ENCODE measurements at places on chromosomes 16 and 17.
A peak's percentile ranks its signal among the peaks of the same experiment; 100 is the strongest.

DNA sequence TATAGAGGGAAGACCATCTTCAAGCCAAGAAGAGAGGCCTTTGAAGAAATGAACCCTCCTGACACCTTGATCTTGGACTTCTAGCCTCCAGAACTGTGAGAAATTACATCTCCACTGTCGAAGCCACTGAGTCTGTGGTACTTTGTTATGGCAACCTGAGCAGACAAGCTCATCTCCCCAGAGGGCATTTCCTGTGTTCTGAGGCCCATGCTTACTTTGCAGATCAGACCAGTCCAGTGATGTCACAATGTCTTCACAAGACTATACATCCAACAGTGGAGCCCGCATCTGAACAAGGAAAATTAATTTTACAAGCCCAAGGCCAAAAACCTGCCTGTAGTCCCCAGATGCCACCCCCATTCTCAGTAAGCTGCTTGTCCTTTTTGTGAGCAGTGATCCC, 14.8 kb upstream of the C17orf113 start:
- no peak for DNase-seq

- no peak for DNase-seq
Measured at GRCh38 chr16:21125191-21125590, 25.5 kb downstream of the DNAH3 start.

DNA sequence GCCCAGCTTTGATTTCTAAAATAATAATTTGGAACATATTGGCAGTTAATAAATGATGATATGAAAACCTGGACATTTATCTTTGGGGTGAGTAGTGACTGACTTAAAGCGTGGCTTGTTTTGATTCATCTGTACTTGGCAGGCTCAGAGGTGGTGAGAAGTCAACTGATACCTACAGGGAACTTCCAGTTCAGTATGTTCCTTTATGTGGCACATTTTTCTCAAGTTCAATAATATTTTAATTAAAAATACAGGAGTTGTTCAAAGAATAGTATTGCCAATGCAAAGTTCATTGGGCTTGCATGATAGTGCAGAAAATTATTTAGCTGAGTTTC, 34.3 kb downstream of the SLC47A1 start:
- DNase-seq = no peak

DNA sequence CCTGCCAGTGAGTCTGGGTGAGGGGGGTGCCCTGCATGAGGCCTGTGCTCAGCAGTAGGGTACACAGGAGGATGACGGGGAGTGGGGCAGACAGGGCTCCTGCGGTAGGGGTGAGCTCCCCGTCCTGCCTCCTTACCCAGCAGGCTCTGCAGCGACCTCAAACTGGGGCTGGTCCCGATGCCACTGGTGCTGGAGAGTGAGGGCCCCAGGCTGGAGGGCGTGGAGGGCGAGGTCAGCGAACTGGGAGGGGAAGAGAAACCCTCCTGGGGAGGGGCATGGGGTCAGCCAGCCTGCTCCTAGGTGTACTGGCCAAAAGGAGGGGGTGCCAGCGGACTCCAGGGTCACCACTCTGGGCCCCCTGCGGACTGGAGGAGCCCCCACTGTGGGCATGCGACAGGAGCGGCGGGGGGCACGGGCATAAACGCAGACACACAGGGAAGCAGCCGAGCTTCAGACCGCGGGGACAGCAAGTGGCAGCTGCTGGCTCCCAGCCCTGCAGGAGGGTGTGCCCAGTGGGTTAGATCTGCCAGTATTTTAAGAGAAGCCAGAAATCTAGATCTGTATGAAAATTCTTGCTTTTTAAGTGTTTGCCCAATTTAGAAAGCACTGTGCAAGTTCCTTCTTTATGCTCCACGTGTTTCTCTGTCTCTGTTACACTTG, 9.0 kb upstream of the VASN start:
- DNase-seq = no peak

- DNase-seq = no peak
Measured at GRCh38 chr16:29730649-29731048, 15.1 kb downstream of the C16orf54 start.

DNA sequence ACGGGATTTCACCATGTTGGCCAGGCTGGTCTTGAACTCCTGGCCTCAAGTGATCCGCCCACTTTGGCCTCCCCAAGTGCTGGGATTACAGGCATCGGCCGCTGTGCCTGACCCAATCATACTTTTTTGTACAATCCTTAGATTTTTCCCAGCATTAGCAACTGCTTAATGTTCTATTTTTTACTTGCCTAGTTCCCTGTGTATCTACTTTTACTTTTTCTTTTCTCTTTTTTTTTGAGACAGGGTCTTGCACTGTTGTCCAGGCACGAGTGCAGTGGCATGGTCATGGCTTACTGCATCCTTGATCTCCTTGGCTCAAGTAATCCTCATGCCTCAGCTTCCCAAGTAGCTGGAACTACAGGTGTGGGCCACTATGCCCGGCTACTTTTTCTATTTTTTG, 9.5 kb downstream of the GRB2 start:
- no peak for DNase-seq

DNA sequence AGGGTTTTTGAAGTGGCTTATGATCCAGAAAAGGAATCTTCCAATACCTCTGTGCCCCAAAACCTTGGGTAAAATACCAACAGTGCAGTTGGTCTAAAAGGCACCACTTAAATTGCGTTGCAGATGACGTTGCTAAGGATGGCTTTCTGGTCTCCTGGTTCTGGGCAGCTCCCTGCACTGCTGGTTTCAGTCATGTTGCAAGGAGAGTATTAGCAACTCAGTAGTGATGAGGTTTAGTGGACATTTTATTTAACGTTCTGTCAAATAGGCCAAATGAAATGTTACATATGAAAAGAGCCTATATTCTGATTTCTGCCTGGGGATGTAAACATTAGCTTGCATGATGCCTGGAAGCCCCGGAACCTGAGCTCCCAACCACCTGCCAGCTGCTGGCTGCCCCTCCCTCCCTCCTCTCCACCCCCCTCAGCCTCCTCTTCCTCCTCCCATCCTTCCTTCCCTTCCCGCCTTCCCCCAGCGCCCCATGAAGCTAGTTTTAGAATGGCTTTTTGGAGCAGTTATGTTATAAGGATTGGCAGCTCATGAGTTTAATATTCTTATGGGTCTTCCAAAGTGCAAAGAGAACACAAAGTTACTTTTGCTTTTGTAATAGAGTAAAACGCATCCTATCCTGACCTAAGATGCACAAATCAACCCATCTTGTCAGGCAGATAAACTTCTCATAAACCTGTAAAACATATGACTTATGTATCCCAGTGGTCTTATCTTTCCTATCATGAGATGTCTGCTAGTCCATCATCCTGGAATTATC, 20.7 kb downstream of the CD7 start:
- no peak for DNase-seq

- DNase-seq = no peak
Measured at GRCh38 chr17:79255926-79256585, 181.4 kb downstream of the ENGASE start.

- DNase-seq = no peak
Measured at GRCh38 chr17:13538841-13539411, 62.8 kb downstream of the HS3ST3A1 start.

GRCh38 chr17:2025220-2025621, at the start of gene RTN4RL1:
Gene RTN4RL1 (minus strand): TSS chr17:2025334. CDS start chr17:2024865, 469 bp downstream.
- DNase-seq = peak; percentile 62

- DNase-seq = no peak
Measured at GRCh38 chr16:2656985-2657384, 25.3 kb upstream of the KCTD5 start.

DNA sequence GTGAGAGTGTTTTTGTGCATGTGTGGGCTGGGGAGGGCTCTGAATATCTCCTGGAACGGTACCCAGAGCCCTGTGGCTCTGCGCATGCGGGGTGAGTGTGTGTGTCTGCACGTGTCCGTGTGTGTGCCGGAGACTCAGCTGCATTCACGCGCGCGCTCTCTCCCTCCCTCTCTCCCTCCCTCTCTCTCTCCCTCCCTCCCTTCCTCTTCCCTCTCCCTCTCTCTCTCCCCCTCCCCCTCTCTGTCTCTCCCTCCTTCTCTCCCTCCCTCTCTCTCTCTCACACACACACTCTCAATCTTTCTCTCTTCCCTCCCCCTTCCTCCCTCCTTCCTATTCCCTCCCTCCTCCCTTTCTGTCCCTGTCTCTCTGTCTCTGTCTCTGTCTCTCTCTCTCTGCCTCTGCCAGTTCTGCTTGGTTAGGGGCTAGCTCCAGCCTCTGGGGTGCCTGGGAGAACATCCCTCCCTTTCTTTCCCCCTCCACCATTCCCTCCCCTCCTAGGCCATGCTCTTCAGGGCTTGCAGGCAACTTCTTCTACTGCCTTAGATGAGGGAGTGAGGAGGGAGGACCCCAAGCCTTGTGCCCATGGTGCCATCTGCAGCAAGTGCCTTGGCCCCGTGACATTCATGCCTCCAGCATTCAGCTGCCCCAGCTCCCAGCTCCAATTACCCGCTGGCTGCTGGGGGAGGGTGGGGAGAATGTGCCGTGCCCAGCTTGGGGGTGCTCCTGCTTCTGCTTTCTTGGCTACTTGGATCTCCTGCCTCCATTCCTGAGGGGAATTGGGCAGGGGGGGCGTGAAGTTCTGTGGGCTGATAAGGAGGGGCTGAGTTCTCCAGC, 6.4 kb downstream of the THRA start:
- DNase-seq = peak; percentile 74

DNA sequence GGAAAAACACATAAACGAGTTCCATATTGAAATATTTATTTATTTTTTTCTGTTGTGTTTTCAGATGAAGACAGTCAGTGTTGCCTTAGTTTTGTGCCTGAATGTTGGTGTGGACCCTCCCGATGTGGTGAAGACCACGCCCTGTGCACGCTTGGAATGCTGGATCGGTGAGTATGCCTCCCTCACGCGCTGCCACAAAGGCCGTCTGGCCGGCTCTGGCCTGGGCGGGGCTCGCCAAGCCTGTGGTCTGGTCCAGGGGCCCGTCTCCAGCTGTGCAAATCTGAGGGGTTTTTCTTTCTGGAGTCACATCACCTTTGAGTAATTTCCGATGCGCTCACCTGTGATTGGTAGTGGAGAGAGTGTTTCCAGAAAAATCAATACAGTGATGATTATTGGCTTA, 81.0 kb downstream of the RPTOR start:
- DNase-seq = no peak

DNA sequence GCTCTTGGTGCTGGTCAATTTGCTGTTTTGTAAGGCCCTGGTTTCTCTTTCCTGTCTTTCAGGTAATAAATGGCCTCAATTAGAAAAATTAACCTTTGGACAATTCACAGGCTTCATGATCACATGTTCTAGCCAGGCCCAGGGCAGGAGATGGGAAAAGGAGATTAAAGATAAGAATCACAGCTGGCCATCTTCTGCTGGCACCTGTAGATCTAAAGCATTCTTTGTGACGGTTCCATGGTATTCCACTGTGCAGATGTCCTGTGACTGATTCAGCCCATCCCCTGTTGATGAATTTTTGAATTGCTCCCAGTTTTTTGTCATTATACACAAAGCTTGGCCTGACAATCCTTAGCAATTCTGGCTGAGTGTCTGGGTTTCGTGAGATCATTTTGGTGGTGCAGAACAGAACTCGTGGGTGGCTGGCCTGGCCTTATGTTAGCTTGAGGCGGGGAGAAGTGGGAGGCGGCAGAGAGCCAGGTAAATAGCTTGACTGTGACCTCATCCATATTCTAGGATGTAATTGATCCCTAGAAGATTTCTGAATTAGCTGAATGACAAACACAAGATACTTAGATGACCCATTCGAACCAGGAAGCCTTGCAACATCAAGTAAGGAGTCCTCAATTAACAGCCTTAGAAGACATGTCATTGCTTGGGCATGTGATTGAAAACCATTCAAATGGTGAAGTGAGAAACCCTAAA, 14.1 kb downstream of the TMC5 start:
- no peak for DNase-seq

DNA sequence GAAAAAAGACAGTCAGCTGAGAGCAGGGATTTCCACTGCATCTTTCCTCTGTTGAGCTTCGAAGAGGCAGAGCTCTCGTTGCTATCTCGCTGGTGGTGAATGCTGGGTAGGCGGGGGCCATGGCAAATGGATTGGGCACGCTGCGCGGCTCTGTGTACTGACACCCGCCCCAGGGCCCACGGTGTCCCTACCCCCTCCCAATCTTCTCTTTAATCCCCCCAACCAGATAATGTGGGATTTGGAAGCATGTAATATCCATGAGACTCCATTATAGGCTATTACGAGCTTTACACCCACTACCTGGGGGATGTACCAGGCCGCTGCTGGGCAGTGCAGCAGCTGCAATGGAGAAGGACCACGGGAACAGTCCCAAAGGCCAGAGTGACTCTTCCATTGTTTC, 8.3 kb downstream of the PIPOX start:
- no peak for DNase-seq

GRCh38 chr16:11780991-11781680, 15.9 kb downstream of the ZC3H7A start:
- DNase-seq = no peak

- DNase-seq = no peak
Measured at GRCh38 chr16:48105456-48105855, 50.3 kb downstream of the ABCC12 start.

DNA sequence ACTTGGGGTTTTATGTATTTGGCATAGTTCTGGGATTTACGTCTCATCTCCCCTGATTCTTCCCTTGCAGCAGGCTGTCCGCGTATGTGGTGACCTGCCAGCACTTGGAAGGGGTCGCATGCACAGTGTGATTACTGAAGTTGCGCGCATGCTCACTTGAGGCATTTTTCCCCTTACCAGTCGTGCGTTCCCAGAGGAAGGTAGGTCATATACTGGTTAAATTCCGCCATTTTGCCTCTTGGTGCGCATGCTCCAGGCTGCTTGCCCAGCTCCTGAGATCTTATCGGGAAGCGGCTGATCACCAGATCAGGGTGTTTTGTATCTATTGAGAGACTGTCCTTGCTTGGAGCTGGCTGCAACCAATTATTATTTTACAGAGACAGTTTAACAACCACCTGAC, 56.5 kb upstream of the TEX2 start:
- no peak for DNase-seq

- peak; percentile 13 for DNase-seq
Measured at GRCh38 chr16:28172336-28172735, 39.4 kb downstream of the XPO6 start.

GRCh38 chr16:17564856-17565255, 94.1 kb upstream of the XYLT1 start:
- no peak for DNase-seq

- DNase-seq = no peak
Measured at GRCh38 chr16:9003322-9003721, 39.6 kb upstream of the USP7 start.

DNA sequence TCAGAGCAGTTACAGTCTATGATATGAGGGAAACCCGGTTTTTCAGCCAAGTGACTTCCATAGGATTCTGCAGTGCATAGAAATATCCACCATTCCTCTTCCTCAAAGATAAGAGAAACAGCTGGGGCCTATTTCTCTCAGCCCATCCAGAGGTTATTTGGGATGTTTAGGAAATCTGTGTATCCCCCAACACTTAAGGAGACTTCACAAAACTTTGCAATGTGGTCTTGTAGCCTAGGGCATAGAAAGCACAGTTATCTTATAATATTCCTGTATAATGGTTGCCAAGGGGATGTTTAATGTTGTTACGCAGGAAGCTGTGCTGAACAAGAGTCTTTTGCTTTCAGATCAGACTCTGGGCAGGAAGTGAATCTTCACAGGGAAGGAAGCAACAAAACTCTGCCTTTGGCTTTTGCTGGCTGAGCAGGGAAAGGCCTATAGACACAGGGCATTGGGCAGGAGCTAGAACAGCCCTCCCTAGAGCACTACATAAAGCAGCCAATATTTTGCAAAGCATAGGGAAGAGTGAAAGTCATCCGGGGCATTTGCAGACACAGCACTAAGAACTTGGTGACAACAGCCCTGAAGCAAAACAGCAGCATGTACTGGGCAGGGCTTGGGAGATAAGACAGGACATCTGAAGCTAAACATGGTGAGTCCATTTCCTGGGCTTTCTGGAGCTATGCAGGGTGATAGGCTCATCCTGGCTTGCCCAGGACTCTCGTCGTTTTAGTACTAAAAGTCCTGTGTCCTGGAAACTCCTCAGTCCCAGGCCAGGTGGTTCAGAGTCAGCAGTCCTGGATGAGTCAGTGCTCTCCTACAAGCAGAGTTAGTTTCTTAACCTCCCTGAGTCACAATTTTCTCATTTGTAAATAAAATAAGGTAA, 18.7 kb upstream of the BEAN1 start:
- no peak for DNase-seq

All from CD8-positive, alpha-beta memory T cell (primary cell).